Naive thymus-derived CD4-positive, alpha-beta T cell (primary cell): ENCODE measurements at places on chromosomes 11 and 22.

DNA sequence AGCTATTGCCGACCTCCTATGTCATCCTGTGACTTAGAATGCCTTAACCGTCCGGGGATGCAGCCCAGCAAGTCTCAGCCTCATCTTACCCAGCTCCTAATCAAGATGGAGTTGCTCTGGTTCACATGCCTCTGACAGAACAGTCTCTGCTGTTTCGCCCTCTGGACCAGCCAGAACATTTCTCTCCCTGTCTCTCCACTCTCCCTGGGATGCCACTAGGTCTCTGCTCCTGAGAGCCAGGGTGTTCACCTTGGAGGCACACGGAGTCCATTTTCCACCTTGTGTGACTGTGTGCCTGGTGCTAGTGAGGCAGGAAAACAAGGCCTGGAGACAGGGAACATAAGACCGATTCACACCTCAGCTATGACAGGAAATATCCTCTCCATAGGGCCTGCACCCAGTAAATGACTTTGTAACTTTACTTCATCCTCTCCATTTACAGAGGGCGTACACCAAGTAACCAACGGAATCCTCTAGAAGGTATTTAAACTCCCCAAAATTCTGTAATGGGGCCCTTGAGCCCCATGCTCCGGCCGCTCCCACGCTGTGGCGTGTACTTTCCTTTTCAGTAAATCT, 16.8 kb upstream of the B4GALNT4 start:
- no peak overlapping the region for H3K4me3 ChIP-seq
- no peaks in the 10 kb centered on the region for H3K27me3 ChIP-seq
- H3K36me3 ChIP-seq, result no peaks in the 10 kb centered on the region
- DNase-seq, result no peak
- H3K27ac ChIP-seq, result peak overlapping the region; percentile 7

DNA sequence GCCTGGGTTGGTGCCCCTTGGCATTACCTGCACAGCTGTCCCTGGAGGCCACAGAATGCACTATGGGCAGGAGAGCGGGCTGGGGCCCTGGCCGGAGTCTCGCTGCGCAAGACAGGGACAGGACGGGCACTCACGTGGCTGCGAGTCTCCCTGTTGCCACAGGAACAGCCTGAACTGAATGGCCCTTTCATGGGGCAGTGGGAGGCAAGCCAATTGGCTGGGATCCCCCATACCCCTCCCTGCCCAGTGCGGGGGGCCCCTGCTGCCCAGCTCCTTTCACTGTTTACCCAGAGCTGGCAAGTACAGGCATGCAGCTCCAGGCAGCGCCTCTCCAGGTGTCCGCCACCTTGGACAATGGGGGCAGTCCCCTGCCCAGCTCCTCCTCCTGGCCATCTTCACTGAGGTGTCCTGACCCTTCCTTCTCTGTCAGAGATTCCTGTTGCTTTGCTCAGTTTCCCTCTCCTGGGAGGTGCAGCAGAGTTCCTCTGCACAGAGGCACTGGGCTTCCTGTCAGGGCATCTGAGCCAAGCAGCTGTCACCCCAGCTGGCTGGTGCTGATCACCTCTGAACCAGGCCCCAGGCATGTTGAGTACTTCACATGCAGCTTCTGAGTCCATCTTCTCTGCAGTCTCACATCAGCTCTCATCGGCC, 5.2 kb downstream of the USP2 start:
- no peak overlapping the region for H3K27ac ChIP-seq
- peaks cover 11% of the 10 kb centered on the region for H3K4me1 ChIP-seq
- H3K27me3 ChIP-seq, result no peaks in the 10 kb centered on the region
- no peak for DNase-seq

DNA sequence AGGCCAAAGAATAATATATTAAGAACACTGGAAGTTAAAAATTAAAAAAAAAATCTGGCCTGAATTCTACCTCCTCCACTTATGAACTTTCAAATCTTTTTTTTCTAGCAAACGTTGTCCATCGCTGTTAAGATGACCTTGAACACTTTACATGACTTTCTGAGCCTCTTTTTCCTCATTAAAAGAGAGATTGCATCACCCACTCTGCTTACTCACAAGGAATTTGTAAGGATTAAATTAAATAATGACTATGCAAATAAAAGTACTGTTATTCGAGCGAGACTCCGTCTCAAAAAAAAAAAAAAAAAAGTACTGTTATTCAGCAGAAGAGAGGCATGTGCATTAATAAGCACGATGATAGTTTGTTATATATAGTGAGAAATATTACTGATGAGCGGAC, 285.1 kb upstream of the CCDC90B start:
- H3K4me3 ChIP-seq, result no peak overlapping the region
- no peaks in the 10 kb centered on the region for H3K27me3 ChIP-seq
- H3K36me3 ChIP-seq, result no peaks in the 10 kb centered on the region
- no peak overlapping the region for H3K27ac ChIP-seq
- no peaks in the 10 kb centered on the region for H3K4me1 ChIP-seq

DNA sequence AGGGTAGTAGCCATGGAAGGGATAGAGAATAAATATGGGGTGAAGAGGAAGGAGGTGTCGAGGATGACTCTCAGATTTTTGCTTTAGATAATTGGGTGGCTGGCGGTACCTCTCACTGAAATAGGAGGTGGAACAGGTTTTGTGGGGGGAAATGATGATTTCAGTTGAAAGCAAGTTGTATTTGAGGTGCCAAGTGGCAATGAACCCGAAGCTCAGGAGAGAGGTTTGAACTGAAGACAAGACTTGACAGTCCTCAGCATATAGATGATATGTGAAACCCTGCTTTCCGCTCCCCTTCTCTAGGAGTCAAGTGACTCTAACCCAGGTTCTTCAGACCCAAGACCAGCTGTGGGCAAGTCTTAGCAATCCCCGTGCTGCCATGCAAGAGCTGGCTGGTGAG, 33.7 kb downstream of the RRP8 start:
- H3K27me3 ChIP-seq, result no peaks in the 10 kb centered on the region
- no peak for DNase-seq
- H3K27ac ChIP-seq, result no peak overlapping the region
- H3K36me3 ChIP-seq, result no peaks in the 10 kb centered on the region
- H3K4me1 ChIP-seq, result no peaks in the 10 kb centered on the region

DNA sequence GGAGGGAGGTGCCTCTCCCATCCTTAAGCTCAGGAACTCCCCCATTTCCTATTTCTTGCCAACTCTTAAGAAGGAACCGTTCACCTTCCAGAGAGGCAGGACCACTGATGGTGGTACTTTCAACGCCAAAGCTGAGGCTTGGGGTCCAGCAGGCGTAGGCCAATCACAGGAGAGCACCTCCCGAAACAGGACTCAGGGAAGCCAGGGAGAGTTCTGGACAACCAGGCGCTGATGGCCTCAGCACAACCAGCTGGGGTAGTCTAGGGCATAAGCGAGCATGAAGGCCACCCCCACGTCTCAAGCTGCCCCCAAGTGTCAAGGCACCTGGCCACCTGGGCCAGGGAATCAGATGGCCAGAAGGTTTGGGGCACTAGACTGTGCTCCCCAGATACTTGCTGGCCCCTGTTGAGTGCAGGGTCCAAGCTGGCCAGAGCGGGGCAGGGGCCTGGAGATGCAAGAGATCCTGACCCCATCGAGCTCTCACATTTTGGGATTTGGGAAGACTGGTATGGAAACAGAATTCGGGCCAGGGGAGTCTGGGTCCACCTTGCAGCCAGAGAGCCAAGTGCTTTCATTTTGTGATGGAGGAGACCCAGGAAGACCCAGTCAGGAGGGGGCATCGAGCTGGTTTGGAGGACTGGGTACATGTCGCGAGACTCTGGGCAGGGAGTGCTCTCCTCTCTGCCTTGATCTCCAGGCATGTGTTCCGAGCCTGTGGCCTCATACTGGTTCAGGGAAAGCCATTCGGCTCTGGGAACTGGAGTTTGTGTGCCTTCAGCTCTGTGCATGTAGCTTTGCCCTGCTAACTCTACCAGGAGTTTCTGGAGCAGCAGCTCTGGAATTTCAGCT, 926 bp downstream of the CD6 start:
- peaks cover 36% of the 10 kb centered on the region for H3K4me1 ChIP-seq
- peak overlapping the region; percentile 83 for H3K4me3 ChIP-seq
- peak overlapping the region; percentile 96 for H3K27ac ChIP-seq
- no peaks in the 10 kb centered on the region for H3K27me3 ChIP-seq
- no peak for DNase-seq

DNA sequence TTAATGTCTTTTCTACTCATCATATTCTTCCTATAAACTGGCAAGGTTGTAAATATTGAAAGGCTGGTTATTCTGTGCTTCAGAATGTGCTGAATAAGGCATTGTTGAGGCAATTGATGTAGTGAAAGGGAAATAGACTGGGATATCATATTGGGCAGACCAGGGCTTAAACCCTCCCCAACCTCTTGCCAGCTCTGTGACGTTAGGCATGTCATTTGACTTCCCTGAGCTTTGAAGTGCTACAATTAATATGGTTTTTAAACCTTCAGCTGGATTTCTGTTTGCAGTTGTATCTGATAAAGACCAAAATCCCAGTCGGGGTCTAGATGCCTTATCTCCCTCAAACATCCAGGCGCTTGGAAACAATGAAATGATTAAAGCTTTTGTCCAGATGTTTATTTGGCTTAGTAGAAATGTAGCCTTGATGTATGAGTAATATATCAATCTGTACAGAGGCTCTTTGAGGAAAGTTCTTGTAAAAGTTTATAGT, 208.1 kb downstream of the DBX1 start:
- H3K36me3 ChIP-seq, result no peaks in the 10 kb centered on the region
- no peak overlapping the region for H3K27ac ChIP-seq
- H3K27me3 ChIP-seq, result no peaks in the 10 kb centered on the region
- no peak for DNase-seq

- H3K36me3 ChIP-seq, result peaks cover 75% of the 10 kb centered on the region
- H3K27me3 ChIP-seq, result no peaks in the 10 kb centered on the region
- H3K27ac ChIP-seq, result no peak overlapping the region
These were observed 4.9 kb downstream of the CWC15 start for GRCh38 chr11:94968334-94968958.

DNA sequence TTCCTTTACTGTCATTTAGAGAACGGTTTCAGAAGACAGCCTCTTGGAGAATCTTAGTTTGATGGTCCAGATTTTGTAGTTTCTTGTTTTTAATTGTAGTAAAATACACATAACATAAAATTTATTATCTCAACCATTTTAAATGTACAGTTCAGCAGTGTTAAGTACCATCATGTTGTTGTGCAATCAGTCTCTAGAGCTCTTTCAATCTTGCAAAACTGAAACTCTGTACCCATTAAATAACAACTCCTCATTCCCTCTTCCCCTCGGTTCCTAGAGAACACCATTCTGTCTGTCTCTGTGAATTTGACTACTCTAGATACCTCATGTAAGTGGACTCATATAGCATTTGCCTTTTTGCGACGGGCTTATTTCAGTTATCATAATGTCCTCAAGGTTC, 69.8 kb downstream of the GRIK4 start:
- no peak for DNase-seq
- H3K4me3 ChIP-seq, result no peak overlapping the region
- H3K27ac ChIP-seq, result no peak overlapping the region
- H3K36me3 ChIP-seq, result no peaks in the 10 kb centered on the region
- H3K4me1 ChIP-seq, result no peaks in the 10 kb centered on the region
